ENCODE measurements at places on chromosomes 3 and 15.

GRCh38 chr15:74584779-74585178 lies 30.9 kb upstream of the CLK3 start:
- DNase-seq: no peak
- H3K36me3 ChIP-seq: peaks cover 10% of the 10 kb centered on the region
- H3K4me1 ChIP-seq: no peaks in the 10 kb centered on the region
- no peaks in the 10 kb centered on the region for H3K27me3 ChIP-seq
- no peak overlapping the region for H3K4me3 ChIP-seq

- DNase-seq: no peak
- peaks cover 25% of the 10 kb centered on the region for H3K36me3 ChIP-seq
- no peaks in the 10 kb centered on the region for H3K27me3 ChIP-seq
Observed at GRCh38 chr3:111976254-111976653, 2.6 kb upstream of the ABHD10 start.

- H3K27me3 ChIP-seq: no peaks in the 10 kb centered on the region
- peaks cover 79% of the 10 kb centered on the region for H3K36me3 ChIP-seq
- H3K27ac ChIP-seq: peak overlapping the region; percentile 76
- H3K4me1 ChIP-seq: peaks cover 26% of the 10 kb centered on the region
- no peak overlapping the region for H3K4me3 ChIP-seq
Observed at GRCh38 chr3:48412375-48413001, 17.4 kb downstream of the PLXNB1 start.

- H3K27me3 ChIP-seq: no peaks in the 10 kb centered on the region
- H3K27ac ChIP-seq: peak overlapping the region; percentile 88
Observed at GRCh38 chr15:52529341-52529924, 753 bp upstream of the MYO5A start.

- no peaks in the 10 kb centered on the region for H3K36me3 ChIP-seq
- H3K4me1 ChIP-seq: no peaks in the 10 kb centered on the region
Observed at GRCh38 chr3:167251678-167252077, 128.4 kb downstream of the ZBBX start.

- peak overlapping the region; percentile 95 for H3K27ac ChIP-seq
- H3K4me3 ChIP-seq: peak overlapping the region; percentile 65
- no peaks in the 10 kb centered on the region for H3K36me3 ChIP-seq
Observed at GRCh38 chr3:134249296-134249841, 1.3 kb downstream of the RYK start.

- DNase-seq: no peak
- H3K27ac ChIP-seq: no peak overlapping the region
- no peaks in the 10 kb centered on the region for H3K27me3 ChIP-seq
- no peaks in the 10 kb centered on the region for H3K36me3 ChIP-seq
- H3K4me3 ChIP-seq: no peak overlapping the region
Observed at GRCh38 chr3:14225421-14225820, 46.8 kb downstream of the LSM3 start.

GRCh38 chr3:173586166-173586565 lies 188.6 kb downstream of the NLGN1 start:
- H3K36me3 ChIP-seq: no peaks in the 10 kb centered on the region
- no peak overlapping the region for H3K27ac ChIP-seq
- no peak overlapping the region for H3K4me3 ChIP-seq
- DNase-seq: no peak
- no peaks in the 10 kb centered on the region for H3K4me1 ChIP-seq

- peaks cover 5% of the 10 kb centered on the region for H3K27me3 ChIP-seq
- no peaks in the 10 kb centered on the region for H3K36me3 ChIP-seq
- no peaks in the 10 kb centered on the region for H3K4me1 ChIP-seq
- DNase-seq: no peak
- H3K4me3 ChIP-seq: no peak overlapping the region
- H3K27ac ChIP-seq: no peak overlapping the region
Observed at GRCh38 chr3:124514683-124515082, 215.6 kb upstream of the UMPS start.

DNA sequence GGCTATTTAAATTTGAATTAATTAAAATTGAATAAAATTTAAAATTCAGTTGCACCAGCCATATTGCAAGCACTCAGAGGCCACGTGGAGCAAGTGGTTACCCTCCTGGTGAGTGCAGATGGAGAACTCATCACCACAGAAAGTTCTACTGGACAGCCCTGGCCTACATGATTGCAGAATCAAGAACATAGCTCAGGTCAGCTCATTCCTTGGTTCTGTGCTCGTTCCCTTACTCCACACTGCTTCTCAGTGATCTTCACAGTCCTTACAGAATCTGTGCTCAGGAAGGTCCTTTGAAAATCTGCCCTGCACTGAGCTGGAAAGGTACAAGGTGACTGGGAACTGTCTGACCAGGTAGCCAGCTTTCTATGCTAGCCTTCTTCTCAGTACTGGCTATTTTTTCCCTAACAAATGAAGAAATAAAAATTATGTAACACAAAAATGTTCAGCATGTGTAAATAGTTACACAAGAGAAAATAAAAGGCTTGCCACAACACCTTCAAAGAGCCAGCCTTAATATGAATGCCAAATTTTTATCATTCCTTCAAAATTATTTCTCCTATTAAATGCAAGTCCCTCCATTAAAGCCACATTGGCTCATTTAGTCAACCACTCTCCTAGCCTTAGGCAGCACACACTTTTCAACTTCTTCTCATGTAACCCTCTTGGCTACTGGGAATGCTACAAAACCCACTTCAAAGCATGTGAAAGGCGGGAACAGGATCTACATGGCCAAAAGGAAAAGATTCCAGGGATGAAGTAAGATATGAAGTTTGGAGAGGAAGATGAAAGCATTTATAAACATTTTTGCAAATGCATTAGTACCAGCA lies 326.4 kb upstream of the WNT5A start:
- no peaks in the 10 kb centered on the region for H3K36me3 ChIP-seq
- no peak for DNase-seq
- no peaks in the 10 kb centered on the region for H3K4me1 ChIP-seq
- no peaks in the 10 kb centered on the region for H3K27me3 ChIP-seq
- H3K4me3 ChIP-seq: no peak overlapping the region
- no peak overlapping the region for H3K27ac ChIP-seq

- peaks cover 2% of the 10 kb centered on the region for H3K4me1 ChIP-seq
- H3K27me3 ChIP-seq: no peaks in the 10 kb centered on the region
- DNase-seq: no peak
- no peak overlapping the region for H3K27ac ChIP-seq
- no peak overlapping the region for H3K4me3 ChIP-seq
Observed at GRCh38 chr3:194244167-194244566, 107.0 kb downstream of the CPN2 start.

DNA sequence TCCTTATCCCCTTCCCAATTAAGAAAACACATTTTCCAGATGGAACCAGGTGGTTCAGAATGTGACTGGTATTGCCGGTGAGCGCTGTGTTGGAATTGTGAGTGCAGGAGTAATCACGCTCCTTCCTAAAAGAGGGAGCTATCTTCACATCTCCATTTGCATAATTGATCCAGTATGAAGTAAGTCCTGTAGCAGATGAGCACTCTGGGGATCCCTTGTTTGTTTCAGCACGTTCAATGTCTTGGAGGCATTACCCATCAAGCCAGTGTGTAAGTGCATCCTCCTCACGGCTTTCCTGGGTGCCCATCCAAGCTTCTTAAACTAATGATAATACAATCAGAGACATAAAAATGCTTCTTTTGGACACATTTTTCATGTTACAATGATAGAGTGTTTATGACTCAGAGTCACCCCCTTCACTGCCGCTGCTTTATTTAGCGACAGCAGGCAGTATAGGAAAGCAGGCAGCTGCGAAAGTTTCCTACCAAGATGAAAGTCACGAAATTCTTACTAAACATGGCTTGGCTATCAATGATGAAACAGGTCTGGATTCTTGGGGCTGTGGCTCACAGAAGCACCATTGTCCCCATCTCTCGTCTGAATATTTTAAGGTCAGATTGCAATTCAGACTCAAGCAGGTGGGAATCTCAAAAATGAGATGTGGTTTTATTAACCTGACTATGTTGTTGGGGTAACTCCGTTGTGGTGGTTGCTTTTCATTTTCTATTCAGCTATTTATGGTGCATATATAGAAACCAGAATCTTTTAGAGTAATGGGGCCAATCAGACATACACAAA lies 346.3 kb upstream of the MDFIC2 start:
- no peak for DNase-seq
- no peaks in the 10 kb centered on the region for H3K27me3 ChIP-seq
- H3K4me1 ChIP-seq: no peaks in the 10 kb centered on the region
- no peaks in the 10 kb centered on the region for H3K36me3 ChIP-seq

DNA sequence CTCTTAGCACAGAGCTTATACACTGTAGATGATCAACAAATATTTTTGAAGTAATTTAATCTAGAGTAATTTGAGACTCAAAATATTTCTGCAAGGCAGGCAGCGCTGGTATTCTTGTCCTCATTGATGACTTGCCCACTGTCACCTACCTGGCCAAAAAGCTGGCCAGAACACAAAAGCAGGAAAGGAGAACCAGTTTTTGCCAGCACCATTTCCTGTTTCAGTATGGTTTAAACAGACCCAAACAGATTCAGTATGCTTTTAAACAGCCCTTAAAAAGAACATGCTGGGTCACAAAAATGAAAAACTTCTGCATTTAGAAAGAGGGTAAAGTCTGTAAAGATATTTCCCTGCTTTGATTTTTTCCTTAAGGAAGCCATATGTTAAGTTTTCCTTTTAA lies 42.3 kb upstream of the ZNF280D start:
- H3K36me3 ChIP-seq: no peaks in the 10 kb centered on the region
- H3K27ac ChIP-seq: peak overlapping the region; percentile 3
- peaks cover 12% of the 10 kb centered on the region for H3K4me1 ChIP-seq

GRCh38 chr3:51099794-51100535 lies 285.1 kb upstream of the MANF start:
- H3K4me1 ChIP-seq: no peaks in the 10 kb centered on the region
- H3K27me3 ChIP-seq: no peaks in the 10 kb centered on the region
- H3K27ac ChIP-seq: peak overlapping the region; percentile 2
- no peak for DNase-seq

DNA sequence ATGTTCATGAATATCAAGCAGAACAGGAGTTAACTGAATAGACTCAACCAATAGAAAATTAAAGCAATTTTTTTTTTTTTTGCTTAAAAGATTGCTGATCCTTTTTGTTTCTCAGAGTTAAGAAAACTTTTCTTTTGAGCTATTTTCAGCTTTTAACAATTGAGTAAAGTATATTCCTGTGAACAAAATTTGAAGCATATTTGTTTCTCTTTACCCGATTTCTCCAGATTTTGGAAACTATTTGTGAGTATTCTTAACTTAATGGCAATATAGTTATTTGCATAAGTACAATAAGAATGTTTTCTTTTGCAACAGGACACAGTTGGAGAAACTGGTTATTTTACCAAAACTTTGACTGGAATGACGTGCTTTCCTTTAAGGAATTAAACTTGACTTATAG lies 53.4 kb upstream of the C15orf39 start:
- no peak overlapping the region for H3K27ac ChIP-seq
- no peak for DNase-seq
- H3K36me3 ChIP-seq: no peaks in the 10 kb centered on the region
- no peaks in the 10 kb centered on the region for H3K4me1 ChIP-seq

GRCh38 chr3:82261637-82262036 lies 500.2 kb upstream of the GBE1 start:
- no peaks in the 10 kb centered on the region for H3K36me3 ChIP-seq
- no peaks in the 10 kb centered on the region for H3K27me3 ChIP-seq
- DNase-seq: no peak
- H3K4me1 ChIP-seq: no peaks in the 10 kb centered on the region

- H3K27ac ChIP-seq: peak overlapping the region; percentile 33
- no peaks in the 10 kb centered on the region for H3K4me1 ChIP-seq
- H3K4me3 ChIP-seq: no peak overlapping the region
Observed at GRCh38 chr15:80744415-80744814, 34.8 kb upstream of the CEMIP start.

- no peak for DNase-seq
- no peaks in the 10 kb centered on the region for H3K4me1 ChIP-seq
- H3K4me3 ChIP-seq: no peak overlapping the region
- no peaks in the 10 kb centered on the region for H3K27me3 ChIP-seq
- H3K27ac ChIP-seq: no peak overlapping the region
Observed at GRCh38 chr3:20302766-20303165, 116.8 kb upstream of the SGO1 start.

DNA sequence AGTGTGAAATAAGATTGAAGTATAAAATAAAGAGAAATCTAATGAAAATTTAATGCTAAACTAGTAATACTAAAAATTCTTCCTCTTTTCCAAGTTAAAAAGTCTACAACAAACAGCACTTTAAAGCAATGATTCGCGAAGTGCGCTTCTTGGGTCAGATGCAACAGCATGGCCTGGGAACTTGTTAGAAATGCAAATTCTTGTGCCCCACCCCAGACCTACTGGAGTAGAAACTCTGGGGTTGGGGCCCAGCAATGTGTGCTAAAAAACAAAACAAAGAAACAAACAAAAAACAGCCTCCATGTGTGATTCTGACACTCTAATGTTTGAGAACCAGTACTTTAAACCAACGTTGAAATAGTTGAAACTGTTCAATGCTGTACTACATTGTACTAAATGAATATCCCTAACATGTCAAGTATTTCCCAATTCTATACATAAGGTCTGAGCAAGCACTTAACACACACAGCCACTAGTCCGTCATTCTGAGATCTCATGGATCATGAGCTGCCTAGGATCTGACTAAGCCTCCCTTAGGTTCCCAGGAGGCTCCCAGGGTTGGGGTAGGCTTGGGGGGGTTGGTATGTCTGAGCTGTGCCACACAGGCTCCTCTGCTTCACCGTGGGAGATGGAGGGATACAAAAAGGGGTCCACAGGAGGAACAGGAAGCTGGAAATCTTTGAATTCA lies 6.1 kb downstream of the RASGRP1 start:
- peaks cover under 1% of the 10 kb centered on the region for H3K4me1 ChIP-seq
- no peaks in the 10 kb centered on the region for H3K36me3 ChIP-seq
- peaks cover 4% of the 10 kb centered on the region for H3K27me3 ChIP-seq
- H3K27ac ChIP-seq: no peak overlapping the region

All from sigmoid colon (tissue), 7 donors.